ENCODE measurements at places on chromosomes 12 and 14.
A peak's percentile ranks its signal among the peaks of the same experiment; 100 is the strongest.

- no peak for DNase-seq
Measured at GRCh38 chr12:117026921-117027250, 72.3 kb downstream of the TESC start.

GRCh38 chr14:101948666-101949216, 15.6 kb upstream of the DYNC1H1 start:
- DNase-seq, result no peak

- no peak for DNase-seq
Measured at GRCh38 chr12:26939953-26940352, 1.7 kb downstream of the FGFR1OP2 start.

- DNase-seq, result no peak
Measured at GRCh38 chr14:83257466-83258439, 1724.1 kb upstream of the SEL1L start.

- DNase-seq, result no peak
Measured at GRCh38 chr14:90296641-90297040, 35.1 kb downstream of the NRDE2 start.

- DNase-seq, result no peak
Measured at GRCh38 chr12:107320033-107320928, 226.9 kb upstream of the CRY1 start.

DNA sequence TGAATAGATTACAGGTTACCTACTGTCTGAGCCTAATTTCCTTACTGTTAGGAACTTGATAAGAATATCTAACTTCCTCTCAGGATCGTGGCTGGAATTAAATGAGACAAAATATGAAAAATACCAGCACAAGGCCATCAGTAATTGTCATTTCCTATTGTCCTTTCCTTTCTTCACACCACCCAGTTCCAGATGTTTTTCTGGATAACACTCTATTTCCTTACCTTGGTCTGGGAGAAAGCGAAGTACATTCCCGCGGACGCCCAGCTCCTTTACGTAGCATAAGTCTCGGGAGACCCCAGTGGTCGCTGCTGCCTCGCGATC, 376 bp downstream of the GDF3 start:
- DNase-seq, result no peak

DNA sequence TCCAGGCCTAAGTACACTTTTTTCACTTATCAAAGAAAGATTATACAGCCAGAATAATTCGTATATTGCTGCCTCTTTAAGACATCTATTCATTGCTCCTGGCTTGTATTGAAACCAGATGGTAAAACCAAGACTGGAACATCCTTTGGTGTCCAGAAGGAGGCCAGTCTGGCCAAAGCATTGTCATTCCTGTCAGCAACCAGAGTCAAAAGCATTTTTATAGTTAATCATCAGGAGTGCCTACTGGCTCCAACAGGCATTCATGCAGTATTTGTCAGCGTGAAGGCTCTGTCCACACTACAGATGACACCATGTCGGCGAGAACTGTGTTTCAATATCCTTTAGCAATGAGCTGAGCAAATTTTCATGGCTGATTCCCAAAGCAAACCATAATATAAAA, 118.0 kb upstream of the G2E3 start:
- no peak for DNase-seq

GRCh38 chr14:20732979-20733635, 12.6 kb upstream of the EDDM3A start:
- no peak for DNase-seq

DNA sequence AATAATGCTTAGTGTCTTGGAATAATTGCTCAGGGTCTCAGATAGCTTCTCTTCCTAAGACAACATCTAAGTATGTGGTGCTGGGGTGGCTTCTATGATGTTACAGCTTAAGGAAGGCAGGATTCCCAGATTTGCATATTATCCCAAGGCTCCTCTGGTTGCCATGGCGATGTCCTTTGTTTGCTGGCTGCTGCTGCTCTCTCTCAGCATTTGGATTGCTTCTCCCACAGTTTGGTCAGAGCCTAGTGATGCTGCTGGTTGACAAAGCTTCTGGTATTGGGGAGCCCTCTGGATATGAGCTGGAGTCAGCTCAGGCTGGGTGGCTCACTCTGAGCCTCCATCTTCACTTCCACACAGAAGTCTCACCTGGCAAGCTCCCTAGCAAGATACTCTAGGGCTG, 56.4 kb upstream of the FBXO33 start:
- no peak for DNase-seq

DNA sequence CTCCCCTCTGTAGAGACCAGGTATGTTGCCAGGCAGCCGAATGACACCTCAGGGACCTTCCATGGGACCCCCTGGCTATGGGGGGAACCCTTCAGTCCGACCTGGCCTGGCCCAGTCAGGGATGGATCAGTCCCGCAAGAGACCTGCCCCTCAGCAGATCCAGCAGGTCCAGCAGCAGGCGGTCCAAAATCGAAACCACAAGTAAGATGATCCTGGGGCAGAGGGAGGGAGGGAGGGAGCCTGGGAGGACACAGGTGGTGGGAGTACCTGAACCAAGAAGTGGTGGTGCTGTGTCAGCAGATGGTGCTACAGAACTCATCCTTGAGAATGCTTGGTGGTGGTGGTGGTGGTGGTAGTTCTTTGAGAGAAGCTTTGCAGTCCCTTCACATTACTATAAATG, 1.0 kb downstream of the SMARCD1 start:
- DNase-seq, result no peak

DNA sequence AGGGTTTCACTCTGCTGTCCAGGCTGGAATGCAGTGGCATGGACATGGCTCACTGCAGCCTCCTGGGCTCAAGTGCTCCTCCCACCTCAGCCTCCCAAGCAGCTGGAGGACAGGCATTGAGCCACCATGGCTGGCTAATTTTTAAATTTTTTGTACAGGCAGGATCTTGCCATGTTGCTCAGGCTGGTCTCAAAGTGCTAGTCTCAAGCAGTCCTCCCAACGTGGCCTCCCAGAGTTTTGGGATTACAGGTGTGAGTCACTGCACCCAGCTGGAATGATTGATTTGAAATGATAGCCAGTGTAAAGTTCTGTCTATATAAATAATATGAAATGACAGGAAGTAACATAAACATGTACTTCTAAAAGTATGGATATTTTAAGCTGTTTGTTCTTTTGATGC, 172.7 kb downstream of the FUT8 start:
- no peak for DNase-seq

GRCh38 chr12:123808167-123808566, 46.1 kb downstream of the DNAH10 start:
- no peak for DNase-seq

DNA sequence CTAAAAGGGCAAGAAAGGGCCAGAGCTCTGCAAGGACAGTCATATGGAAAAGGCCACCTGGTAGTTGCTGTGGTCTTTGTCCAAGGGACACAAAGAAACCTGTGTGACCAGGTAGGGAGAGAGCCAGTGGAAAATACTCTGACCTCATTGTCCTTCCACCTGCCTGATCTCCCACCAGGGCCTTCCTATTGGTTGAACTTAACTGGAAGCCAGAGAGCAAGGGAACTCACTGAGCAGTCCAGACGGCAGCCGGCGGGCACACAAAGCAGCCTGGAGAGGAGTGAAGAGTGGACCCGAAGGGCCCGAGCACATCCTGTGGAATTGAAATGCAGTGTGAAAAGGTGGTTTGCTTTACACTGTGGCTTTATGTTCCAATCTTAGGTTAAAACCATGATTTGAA, 120.7 kb downstream of the SLC25A21 start:
- no peak for DNase-seq

DNA sequence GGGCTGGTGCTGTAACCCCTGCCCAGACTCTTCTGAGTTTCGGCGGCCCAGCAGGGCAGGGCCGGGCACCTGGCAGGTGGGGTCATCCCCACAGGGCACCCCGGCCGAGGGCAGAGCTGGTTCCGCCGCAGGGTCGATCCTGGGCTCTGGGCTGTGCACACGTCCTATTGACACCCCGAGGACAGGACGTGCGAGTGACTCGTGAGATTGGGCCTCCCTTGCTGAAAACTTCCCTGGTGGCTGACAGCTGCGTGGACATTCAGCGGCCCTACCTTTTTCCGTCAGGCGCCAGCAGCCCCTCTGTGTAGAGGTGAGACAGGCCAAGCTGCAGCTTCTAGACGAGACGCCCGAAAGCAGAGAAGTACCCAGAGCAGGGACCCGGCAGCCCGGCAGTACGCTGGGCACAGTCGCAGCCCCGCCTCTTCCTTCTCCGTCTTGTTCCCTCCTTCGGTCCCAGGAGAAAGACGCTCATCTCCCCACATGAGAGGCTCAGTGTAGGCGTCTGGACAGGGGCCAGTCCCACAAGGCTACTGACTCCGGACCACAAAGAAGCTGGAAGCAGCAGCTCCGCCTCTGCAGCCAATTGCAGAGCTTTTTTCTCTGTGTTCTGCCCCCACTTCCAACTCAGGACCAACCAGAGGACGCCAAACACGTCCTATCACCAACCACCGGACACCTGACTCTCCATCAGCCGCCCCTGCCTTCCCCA, at the start of gene LRCOL1:
TSS of gene LRCOL1 (minus strand) at position 532 of the 709 bp plus-strand sequence. CDS start 4,331 bp downstream, outside the sequence.
- no peak for DNase-seq

- DNase-seq, result no peak
Measured at GRCh38 chr14:69701291-69701690, 65.7 kb upstream of the SRSF5 start.

GRCh38 chr12:89454080-89454848, 70.3 kb downstream of the GALNT4 start:
- no peak for DNase-seq

- no peak for DNase-seq
Measured at GRCh38 chr14:106094654-106095189, 568.3 kb downstream of the TMEM121 start.

- DNase-seq, result no peak
Measured at GRCh38 chr12:93468008-93468371, 676 bp downstream of the MRPL42 start.

DNA sequence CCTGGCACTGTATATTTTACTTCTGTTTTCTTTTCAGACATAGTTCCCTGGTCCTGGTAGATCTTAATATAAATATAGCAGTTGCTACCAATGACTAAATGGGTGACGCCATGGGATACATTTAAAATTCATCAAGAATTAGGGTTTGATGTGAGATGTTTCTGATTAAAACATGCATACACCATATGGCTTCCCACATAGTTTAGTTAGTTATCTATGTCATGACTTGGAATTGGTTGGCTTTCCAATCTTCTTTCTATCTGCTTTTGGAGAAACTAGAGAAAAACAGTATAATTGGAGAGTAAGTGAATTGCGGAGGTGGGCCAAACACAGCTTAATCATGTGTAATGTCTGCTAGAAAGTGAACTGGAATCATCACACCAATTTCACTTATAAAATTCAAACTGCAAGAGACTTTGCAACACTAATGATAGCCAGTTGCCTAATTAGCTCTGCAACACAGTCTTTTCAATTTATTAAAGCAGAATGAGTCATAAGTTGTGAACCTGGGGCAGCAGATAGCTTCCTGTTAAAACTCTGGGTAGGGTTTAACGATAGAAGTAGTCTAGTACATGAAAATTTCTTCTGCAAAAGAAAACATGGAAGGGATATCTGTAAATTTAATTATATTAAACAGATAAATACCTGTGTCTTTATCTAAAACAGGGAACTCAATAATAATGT, 295.2 kb downstream of the SLC16A7 start:
- no peak for DNase-seq

- DNase-seq, result no peak
Measured at GRCh38 chr14:88388741-88389282, 3.4 kb downstream of the SPATA7 start.

DNA sequence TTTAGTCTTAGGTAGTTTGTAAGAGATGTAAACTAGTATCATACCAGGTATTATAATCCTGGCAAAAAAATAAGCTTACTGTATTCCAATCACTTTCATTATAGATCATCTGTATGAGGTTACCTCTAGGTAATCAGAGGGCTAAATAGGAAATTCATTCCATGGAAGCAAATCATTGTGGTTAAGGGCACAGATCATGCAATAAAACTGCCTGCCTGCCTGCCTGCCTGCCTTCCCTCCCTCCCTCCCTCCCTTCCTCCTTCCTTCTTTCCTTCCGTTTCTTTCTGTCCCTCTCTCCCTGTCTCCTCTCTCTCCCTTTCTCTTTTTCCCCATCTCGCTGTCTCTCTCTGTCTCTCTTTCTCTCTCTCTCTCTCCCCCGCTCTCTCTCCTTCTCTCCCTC, 3.2 kb upstream of the CLEC9A start:
- DNase-seq, result no peak

DNA sequence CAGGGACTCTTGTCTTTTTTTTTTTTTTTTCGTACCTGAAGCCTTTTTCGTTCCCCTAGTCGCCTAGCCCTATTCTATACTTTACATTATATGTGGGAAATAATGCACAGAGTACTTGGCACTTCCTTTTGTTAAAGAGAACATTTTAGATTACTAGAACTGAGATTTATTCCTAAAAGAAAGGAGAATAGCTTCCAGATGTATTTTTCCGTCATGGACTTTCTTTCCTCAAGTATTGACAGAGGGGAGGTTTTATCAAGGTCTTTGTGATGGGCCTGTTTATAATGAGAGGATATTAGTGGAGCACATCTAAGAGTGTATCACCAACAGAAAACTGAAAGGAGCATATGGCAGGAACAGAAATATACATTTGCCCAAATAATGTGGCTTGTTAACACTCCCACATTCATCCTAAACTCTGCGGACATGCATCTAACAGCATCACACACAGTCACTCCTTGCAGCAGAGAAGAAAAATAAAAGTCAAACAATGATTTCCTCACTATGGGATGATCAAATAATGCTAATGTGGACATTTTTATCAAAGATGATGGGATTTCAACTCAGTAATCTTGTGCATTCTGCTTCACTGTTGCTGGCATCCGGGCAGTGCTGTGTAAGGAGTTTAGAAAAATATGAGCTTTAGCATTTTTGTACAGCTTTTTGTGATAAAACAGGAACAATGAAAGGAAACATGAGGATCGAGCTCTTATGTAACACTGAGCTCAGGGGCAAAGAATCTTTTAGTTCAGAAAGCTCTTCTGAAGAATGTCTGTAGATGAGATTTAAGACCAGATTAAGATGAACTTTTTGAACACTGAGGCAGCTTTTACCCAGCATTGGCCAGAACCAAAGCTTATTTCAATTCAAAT, 183.1 kb downstream of the EGLN3 start:
- DNase-seq, result no peak

DNA sequence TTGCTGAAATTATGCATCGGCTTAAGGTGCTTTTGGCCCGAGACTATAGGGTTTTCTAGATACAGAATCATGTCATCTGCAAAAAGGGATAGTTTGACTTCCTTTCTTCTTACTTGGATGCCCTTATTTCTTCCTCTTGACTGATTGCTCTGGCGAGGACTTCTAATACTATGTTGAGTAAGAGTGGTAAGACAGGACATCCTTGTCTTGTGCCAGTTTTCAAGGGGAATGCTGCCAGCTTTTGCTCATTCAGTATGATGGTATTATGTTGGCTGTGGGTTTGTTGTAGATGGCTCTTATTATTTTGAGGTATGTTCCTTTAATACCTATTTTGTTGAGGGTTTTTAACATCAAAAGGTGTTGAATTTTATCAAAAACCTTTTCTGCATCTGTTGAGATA, 8.3 kb downstream of the BMAL2 start:
- no peak for DNase-seq

- DNase-seq, result peak; percentile 45
Measured at GRCh38 chr14:33693237-33693636, 257.6 kb downstream of the EGLN3 start.

DNA sequence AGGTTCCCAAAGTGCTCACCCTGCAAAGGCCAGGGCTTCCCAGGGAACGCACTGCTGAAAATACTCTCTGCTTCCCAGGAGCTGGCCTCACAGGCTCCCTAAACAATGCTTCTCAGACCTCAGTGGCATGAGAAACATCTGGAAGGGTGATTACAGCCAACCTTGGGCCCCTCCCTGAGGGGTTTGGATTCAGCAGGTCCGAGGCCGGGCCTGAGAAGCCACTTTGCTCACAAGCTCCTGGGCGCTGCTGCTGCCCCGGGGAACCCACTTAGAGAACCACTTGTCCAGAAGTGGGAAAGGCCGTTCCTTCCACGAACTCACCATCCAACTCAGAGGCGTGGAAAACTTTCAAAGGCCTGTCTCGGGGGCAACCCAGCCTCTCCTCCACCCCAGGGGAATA, 130.5 kb downstream of the PIWIL1 start:
- no peak for DNase-seq
